ENCODE measurements at places on chromosomes 4 and X. TPM values are rescaled to one million over a fixed set of nuclear protein-coding genes. Genes with fewer than 3 reads are reported as not detected.

GRCh38 chr4:132809298-132810032, 339.6 kb upstream of the PCDH10 start:
- DNase-seq: no peak

DNA sequence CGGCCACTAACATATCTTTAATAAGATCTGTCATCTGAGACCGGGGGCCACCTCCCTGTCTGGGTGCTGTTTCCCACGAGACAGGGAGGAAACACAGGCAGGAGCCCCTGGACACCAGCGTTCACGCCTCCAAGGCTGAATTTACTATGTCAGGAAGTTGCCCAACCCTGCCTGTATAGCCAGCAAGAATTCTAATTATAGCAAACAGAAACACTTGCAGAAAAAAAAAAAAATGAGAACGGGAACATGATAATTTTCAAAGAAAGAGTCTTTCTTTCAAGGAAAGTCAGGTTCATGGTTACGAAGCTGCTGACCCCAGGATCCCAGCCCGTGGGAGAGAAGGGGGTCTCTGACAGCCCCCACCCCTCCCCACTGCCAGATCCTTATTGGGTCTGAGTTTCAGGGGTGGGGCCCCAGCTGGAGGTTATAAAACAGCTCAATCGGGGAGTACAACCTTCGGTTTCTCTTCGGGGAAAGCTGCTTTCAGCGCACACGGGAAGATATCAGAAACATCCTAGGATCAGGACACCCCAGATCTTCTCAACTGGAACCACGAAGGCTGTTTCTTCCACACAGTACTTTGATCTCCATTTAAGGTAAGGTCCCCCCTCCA, at the start of gene IL3RA:
IL3RA (plus strand) TSS at position 455 of the 613 bp plus-strand sequence. CDS start 4,981 bp downstream, outside the sequence.
- no peak for DNase-seq

GRCh38 chr4:115664285-115664684, 550.9 kb upstream of the NDST4 start:
- no peak for DNase-seq

DNA sequence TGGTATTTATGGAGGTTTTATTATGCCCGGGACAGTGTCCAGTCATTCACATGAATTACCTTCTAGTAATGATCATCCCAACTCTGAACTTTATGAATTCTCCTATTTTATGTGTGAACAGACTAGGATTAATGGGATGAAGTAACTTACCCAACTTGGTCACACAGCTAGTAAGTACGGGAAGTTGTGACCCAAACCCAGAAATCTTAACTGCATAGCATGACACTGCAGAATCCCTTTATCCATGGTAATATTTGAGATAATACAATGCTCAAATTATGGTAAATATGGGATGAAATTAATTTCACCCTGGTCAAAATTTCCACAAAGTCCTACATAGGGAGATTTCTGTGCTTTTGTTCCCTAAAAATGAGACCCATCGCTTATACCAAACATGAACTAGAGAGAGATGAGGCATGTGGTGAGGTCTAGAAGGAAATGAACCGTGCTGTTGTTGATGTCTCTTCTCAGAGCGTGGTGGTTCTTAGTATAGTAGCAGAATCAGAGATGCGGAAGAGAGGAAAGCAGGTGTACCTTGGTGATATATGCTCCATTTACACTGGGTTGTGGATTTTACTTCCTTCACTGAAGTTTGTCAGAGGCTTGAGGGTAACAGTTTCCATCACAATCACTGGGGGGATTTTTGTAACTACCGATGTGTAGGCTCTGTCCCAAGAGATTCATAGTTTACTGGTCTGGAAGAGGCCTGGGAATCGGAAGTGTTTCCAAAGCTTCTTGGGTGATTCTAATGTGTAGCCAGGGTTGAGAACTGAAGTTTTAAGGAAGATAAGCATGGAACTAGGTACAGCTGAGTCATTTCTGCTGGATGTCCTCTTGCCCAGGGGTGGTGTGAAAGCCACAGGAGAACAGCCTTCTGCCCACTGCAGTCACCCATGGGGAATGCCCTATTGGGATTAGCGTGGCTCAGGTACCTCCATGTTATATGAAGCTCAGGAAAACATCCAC, 30.2 kb upstream of the FAM9C start:
- no peak for DNase-seq

DNA sequence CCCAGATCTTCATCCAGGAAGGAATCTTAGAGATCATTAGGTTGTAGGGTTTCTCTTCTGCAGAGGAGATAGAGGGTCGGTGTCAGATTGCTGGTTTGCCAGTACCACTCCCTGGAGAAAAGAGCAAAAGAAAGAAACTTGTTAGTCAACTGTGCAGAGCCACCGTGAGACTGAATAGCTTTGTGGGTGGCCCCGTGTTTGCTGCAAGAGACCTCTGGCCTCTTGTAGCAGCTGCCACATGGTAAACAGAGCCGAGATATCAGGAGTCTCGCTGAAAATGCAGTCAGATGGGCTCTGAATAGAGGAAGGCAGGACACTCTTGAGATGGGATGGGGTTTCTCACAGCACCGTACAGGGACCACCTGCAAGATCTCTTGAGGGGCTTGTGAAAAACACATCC, 149.7 kb downstream of the PTTG2 start:
- no peak for DNase-seq

- DNase-seq: no peak
These were observed 192.0 kb downstream of the SMIM20 start for GRCh38 chr4:26105815-26106699.

DNA sequence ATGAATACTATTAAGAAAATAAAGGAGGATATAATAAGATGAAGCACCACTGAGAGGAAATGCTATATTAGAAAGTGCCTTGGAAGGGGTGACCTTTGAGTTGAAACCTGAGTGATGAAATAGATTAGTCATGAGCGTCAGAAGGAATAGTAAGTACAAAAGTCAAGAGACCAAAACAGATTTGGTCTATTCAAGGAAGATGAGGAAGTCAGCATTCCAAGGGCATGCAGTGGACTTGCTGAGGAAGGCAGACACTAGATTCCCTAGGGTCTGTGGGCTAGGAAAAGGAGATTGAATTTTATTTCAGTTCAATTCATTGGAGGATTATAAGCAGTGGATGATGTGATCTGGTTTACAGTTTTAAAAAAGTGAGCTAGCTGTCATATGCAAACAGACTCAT, 73.0 kb upstream of the WDFY3 start:
- no peak for DNase-seq

PQBP1 gene
- 63.7 TPM for total RNA-seq
